ENCODE measurements at places on chromosomes 6 and 20.

DNA sequence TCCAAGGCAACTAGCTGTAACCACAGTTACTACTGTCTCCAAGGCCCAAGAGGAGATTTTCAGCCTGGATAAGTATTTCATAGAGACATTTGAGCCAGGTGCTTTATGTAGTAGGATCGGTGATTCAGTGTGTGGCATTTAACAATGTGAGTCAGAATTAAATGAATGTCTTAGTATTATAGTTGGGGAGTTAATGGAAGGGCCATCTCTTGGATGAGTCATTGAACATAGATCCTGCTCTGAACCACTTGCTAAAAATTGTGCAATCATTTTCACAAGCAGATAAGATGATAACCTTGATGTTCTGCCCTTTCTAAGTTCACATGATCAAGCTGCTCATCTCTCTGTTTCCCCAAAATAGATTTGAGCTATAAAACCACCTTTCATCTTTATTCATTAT, 668.9 kb upstream of the CITED2 start:
- no peak for DNase-seq

GRCh38 chr6:112389361-112389760, 42.2 kb downstream of the RFPL4B start:
- no peak for DNase-seq

- no peak for DNase-seq
These were observed 147.3 kb upstream of the FOXQ1 start for GRCh38 chr6:1164600-1164999.

GRCh38 chr6:93123585-93123984, 295.8 kb downstream of the EPHA7 start:
- no peak for DNase-seq

GRCh38 chr6:97203343-97203742, 79.7 kb downstream of the MMS22L start:
- no peak for DNase-seq

DNA sequence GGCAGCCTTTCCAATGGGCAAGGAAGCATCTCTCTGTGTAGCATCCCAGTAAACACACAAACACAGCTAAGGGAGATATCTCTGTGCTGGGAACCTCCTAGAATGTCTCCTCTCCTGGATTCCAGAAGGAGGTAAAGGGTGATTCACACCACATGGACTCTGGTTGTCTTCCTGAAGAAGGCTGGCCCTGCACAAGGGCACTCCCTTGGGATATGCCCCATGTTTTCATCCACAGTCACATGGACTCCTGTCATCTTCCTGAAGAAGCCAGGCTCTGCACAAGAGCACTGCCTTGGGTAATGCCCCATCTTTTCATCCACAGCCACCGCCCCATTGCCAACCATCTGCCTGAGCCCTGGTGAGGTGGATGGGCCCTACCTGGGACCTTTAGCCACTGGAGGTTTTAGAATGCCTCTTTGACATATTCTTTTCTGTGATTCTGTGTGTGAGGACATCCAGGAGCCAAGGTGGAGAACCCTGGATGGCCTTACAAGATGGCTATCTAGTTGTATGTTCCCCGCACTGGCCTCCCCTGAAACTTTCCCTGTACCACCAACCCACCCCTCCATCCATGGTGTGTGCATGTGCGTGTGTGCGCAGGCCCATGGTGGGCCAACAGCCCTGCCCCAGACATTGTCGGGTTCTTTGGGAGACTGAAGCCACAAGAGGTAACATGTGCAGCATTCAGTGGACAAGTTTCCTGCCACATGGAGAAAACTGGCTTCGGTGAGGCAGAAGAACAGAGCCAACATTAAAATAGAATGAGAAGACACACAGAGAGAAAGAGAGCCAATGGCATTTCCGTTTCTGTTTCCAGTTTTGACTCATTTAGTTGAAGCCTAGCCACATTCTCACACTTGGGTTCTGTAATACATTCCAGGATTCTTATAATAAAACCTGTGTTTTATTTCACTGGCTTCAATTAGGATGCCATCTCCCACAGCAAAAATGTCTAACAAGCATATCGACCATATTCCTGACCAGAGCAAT, 110.2 kb upstream of the CST7 start:
- DNase-seq = no peak

DNA sequence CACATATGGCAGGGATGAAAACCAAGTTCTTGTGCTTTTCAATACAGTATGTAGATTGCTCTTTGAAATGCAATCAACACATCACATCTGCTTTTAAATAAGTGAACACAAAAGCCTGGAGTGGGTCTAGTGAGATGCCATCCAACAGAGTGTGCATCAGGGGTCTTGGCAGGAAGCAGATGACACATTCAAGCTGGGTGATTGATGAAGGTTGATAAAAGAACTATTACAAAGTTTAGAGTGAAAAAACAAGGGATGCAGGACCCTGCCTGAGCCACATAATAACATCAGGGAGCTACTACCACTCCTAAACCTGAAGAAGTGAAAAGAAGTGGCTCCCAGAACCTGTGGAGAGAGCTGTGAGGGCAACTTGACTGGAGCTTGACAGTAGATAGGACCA, 16.6 kb upstream of the PLCB1 start:
- DNase-seq = no peak

DNA sequence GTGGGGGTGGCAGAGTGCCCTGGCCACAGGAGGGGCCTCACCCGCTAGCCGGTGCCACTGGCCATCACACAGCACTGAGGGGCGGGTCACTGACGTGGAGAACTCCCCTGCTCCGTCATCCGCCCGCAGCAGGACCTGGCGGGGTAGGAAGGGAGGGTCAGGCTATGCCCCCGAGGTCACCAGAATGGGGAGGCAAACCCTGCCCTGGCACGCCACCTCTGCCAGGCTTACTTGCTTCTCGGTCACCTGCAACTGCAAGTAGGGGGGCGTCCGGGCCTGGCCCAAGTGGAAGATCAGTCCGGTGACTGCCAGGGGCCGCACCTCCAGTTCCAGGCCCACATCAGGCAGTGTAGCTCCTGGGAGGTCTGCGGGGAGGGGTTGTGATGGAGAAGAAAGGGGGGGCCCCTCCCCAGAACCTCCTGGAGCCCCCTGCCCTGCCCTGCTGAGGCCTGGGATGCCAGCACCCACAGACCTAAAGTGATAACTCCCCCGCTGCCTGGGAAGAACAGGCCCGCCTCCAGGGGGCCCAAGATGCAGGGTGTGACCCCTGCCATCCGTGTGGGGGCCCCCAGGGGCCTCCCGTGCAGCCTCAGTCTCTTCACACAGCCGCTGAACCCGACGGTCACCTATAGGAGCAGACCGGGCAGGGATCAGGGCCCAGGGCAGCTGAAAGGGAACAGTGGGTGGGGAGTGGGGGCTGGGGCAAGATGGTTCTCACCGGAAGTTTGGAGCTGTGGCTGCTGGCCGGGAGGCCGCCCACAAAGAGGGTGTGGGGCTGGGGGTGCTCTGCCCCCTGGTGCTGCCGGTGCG, 7.4 kb downstream of the ADRM1 start:
- DNase-seq = no peak

Data from CD4-positive, alpha-beta T cell treated with Interleukin-10 for 1 hour (primary cell).